NCI-H82 (cell line): ENCODE measurements at places on chromosomes 3 and 15.

- DNase-seq = no peak
Measured at GRCh38 chr3:190252080-190252479, 70.2 kb downstream of the CLDN1 start.

- no peak for DNase-seq
Measured at GRCh38 chr15:33506781-33507296, 196.1 kb downstream of the RYR3 start.

GRCh38 chr3:53473422-53473821 lies 21.0 kb upstream of the CACNA1D start:
- DNase-seq = no peak

- no peak for DNase-seq
Measured at GRCh38 chr3:44827196-44827595, 34.5 kb upstream of the TMEM42 start.

DNA sequence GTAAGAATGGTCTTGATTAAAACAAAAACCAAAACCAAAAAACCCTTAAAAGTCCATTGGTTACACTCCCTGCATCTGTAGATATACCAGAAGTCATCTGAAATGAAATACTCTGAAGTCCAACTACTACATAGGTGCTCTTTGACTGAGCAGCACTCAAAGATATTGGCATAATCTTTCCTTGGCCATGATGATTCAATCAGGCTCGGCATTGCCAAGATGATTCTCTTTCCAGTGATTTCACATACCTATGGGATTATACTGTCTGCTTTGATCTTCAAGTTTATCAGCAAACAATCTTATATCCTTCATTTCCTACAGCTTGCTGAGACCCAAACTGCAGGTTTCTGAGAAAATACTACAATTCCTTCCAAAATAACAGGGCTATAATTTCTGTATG lies 35.9 kb upstream of the DIPK2A start:
- DNase-seq = no peak

DNA sequence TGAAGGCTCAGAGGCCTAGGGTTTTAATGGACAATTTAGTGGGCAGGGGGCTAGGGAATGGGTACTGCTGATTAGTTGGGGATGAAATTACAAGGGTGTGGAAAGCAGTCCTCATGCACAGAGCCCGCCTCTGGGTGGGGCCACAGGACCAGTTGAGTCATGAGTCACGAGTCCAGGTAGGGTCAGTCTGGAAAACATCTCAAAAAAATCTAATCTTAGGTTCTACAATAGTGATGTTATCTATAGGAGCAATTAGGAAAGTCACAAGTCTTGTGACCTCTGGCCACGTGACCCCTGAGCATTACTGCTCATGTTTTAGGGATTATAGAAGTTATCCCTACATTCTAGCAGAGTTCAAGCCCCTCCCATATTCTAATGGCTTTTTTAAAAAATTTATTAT lies 18.6 kb upstream of the IREB2 start:
- no peak for DNase-seq

- DNase-seq = no peak
Measured at GRCh38 chr15:73344056-73344455, 24.7 kb downstream of the HCN4 start.

DNA sequence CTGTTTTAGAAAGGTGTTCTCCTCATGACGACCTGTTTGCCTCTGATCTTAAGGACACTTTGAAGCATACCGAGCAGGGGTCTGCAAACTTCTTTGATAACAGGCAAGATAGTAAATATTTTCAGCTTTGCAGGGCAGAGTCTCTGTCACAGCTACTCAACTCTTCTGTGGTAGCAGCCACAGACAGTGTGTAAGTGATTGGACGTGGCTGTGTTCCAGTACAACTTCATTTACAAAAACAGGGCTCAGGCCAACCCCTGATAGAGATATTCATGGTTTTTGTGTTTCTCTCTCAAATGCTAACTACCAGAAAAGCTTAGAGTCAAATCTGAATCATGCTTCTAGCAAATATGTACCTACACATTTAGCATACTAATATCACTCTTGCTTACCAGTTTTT lies 51.5 kb downstream of the TGFBR2 start:
- no peak for DNase-seq

- DNase-seq = peak; percentile 89
Measured at GRCh38 chr3:171049861-171050444, 23.4 kb upstream of the SLC2A2 start.

DNA sequence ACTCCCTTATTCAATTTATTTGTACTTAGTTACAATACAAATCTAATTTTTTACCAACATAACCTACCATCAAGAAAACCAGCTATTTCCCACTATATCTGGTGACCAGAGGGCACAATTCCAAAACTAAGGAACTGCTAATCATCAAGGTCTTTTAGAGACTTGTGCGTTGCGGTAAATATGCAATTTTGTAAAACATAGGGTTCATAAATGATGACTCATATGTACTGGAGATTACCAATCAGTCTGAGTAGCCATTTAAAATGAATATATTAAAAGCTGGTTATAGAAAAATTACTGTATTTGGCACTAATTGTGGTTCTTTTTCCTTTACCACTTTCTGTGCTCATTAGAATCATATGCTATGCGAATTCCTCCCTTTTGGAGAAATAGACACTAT lies 859.6 kb downstream of the ROBO1 start:
- no peak for DNase-seq
